Fibroblast of skin of left biceps (primary cell): ENCODE measurements at places on chromosomes 5 and 9.

DNA sequence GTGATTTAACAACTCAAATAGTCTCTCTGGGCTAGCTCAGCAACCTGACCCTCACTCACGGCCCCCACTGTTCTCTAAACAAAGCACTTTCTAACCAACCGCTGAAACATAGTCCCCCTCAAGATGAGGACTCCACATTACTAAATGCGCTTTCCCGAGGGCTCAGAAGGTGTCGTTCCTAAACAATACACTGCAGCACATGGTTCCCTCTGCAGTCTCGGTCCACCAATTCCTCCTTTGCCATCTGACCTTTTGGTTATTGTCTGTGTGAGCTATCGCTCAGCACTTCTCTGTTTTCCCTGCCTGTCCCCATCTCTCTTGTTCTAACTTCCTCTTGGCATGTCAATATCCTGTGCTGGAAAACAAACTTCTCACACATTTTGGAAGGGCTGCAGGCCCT lies 7.2 kb downstream of the EPB41L4A start:
- DNase-seq = no peak

GRCh38 chr5:101658433-101658832 lies 637.7 kb downstream of the SLCO4C1 start:
- DNase-seq = no peak

DNA sequence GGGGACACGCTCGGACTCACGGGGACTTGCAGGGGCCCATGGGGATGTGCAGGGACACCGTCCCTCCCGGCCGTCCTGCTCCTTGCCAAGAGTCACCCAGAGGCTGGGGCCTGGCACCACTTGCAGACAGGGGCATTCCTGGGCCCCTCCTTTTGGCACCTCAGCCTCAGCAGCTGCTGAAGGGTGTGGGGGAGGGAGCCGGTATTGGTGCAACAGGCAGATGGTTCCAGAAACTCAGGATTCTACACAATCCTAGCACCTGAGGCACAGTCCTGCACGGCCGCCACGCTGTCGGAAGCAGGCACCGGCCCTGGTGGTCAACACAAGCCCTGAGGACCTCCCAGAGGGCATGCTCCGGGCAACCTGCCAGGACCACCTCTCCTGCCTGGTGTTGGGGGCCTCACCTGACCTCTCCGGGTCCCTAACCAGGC lies 19.3 kb upstream of the SLC12A7 start:
- DNase-seq = no peak

GRCh38 chr5:96214442-96215197 lies 218.4 kb downstream of the PCSK1 start:
- no peak for DNase-seq

- no peak for DNase-seq
Observed at GRCh38 chr5:178273665-178274541, 41.3 kb upstream of the PHYKPL start.
